BE2C (cell line): ENCODE measurements at places on chromosomes 13 and 19.

DNA sequence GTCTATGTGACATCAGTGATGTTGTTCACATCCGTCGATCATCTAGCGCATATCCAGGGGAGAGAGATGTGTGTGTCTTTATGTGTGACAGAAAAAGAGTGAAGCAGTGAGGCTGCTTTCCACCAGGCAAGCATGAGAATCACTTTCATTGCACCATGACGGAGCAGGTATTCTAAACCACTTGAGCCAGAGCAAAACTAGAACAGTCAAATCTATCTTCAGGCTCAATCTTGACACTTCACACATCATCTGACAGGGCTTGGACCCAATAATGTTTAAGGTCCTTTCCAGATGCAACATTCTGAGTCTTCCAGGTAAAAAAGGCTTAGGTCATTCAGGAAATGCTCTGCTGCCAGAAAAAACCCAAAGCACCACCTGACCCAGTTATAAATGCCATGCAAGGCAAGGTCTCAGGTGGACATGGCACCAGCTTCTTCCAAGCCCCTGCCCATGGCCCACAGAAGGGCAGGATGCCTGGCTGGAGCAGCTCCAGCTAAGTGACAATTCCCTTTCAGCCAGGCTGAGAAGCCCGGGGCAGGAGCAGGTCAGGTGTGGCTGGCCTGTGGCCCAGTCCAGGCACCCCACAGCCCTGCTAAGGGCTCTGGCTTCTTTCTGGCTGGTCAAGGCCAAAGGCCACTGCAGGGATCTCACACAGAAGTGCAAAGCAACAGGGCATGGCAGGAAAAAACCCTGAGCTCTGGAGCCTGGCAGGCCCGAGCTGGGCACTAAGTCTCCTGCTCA lies 5.0 kb downstream of the ELAVL1 start:
- DNase-seq, result no peak

GRCh38 chr13:92843549-92843948 lies 383.1 kb upstream of the GPC6 start:
- no peak for DNase-seq

GRCh38 chr13:98405690-98406344 lies 171.1 kb downstream of the STK24 start:
- no peak for DNase-seq

DNA sequence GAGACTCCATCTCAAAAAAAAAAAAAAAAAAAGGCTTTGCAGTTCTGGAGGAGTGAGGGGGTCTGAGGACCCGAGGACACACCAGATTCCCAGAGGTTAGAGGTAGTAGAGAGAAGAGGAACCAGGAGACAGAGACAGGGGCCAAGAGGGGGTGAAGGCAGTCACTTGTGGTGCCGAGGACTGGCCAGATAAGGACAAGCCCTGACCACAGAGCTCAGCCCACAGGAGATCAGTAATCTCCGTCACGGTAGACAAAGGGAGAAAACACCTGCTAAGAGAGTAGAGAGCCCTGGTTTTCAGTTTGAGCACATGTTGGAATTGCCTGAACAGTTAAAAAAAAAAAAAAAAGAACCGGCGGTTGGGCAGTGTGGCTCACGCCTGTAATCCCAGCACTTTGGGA lies 1.7 kb upstream of the PRAM1 start:
- DNase-seq, result no peak

DNA sequence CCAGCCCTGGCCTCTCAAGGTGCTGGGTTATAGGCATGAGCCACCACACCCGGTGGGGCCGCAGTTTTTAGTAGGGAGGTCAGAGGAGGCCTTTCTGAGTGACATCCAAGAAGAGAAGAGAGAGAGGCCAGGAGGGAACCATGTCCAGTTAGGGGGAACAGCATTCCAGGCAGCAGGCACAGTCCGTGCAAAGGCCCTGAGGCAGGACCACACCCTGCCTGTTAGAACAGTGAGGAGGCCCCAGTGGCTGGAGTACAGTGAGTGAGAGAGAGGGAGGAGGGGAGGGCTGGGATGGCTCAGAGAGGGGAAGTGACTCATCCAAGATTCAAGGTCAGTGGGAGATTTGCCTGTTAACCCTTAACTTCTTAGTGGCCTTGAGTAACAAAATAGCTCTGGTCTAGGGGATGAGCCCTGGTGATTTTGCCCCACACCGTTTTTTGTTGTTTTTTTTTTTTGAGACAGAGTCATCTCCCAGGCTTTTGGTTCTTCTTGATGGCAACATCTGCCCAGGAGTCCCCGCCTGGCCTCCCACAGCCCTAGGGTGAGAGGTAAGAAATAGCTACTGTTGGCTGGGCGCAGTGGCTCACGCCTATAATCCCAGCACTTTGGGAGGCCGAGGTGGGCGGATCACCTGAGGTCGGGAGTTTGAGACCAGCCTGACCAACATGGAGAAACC lies 2.7 kb upstream of the PLIN3 start:
- DNase-seq, result peak; percentile 50

GRCh38 chr13:98033277-98034247 lies 80.1 kb downstream of the IPO5 start:
- DNase-seq, result peak; percentile 58

DNA sequence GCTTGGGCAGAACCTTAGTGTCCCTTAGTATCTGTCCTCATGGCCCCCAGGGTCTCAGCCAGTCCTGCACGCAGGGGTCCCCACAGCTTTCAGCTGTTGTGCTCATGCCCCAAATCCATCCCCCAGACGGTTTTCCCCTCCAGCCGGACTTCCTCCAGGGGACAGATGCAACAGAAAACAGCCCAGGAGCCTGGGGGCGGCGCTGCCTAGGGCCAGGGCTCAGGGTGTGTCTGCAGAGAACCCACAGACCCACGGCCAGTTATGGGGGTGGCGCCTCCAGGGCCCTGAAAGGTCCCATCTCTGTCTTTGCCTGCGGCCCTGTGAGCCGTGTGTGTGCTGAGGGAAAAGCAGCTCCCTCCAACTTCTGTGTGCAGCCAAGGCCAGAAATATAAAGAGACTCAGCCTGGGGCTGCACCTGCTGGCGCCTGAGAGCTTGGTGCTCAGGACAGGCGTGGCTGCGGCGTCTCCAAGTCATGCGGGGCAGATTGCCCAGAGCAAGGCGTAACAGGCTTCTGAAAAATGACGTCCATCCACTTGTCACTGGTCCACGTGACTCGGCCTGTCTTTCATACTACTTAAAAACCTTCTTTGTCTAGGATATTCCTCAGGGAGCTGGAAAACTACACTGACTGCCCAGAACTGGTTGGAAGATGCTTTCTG lies 22.1 kb upstream of the F7 start:
- peak; percentile 50 for DNase-seq
